ENCODE measurements at places on chromosomes 2 and 18.

DNA sequence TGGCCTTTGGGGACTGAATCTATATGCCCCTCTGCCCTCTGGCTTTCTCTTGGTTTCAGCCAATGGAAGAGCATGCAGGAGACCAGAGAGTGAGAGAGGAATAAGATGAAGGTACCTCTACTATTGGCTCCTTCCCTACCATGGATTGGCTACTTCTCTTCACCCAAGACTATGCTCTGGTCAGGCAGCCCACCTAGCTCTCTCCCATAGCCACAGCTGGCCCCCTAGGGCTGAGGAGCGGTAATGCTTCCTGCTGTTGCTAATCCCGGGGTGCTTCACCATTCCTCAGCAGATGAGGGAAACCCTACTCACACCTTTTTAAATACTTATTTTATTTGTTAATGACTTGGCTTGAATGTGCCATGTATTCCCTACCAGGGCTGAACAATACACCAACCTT is 142.4 kb downstream of the MREG start:
- no peak for DNase-seq

DNA sequence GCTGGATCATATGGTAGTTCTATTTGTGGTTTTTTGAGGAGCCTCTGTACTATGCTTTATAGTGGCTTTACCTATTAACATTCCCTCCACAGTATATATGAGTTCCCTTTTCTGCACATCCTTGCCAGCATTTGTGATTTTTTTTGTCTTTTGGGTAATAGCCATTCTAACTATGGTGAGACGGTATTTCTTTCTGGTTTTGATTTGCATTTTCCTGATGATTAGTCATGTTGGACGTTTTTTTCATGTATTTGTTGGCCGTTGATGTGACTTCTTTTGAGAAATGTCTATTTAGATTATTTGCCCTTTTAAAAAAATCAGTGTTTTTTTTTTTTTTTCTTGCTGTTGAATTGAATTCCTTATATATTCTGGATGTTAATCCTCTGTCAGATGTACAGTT is 31.1 kb downstream of the ACTR3 start:
- DNase-seq: no peak

- DNase-seq: no peak
These were observed 32.9 kb downstream of the TPRKB start for GRCh38 chr2:73704285-73704684.

DNA sequence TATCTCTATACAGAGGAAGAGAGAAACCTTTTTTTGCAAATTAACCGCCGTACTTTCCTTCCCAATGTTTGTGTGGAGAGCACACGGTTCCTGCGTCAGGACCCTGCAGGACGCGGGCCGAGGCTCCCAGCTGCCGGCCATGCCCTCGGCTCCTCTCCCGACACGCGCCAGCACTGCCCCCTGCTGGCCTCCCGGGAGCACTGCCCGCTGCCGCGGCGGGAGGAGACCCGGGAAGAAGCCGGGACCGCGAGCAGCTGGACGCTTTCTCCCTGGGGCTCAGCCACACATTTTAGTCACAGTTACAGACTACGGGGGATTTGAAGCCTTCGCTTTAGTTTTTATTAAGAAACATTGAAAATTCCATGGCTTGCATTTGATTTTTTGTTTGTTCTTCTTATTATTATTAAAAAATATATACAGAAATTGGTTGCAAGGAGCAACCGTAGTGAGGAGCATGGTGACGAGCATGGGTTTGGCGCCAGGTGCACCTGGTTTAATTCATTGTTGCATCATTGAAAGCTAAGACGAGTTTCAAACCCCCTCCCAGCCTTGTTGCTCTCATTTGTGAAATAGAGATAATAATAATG is 401.2 kb downstream of the GALR1 start:
- peak; percentile 30 for DNase-seq

DNA sequence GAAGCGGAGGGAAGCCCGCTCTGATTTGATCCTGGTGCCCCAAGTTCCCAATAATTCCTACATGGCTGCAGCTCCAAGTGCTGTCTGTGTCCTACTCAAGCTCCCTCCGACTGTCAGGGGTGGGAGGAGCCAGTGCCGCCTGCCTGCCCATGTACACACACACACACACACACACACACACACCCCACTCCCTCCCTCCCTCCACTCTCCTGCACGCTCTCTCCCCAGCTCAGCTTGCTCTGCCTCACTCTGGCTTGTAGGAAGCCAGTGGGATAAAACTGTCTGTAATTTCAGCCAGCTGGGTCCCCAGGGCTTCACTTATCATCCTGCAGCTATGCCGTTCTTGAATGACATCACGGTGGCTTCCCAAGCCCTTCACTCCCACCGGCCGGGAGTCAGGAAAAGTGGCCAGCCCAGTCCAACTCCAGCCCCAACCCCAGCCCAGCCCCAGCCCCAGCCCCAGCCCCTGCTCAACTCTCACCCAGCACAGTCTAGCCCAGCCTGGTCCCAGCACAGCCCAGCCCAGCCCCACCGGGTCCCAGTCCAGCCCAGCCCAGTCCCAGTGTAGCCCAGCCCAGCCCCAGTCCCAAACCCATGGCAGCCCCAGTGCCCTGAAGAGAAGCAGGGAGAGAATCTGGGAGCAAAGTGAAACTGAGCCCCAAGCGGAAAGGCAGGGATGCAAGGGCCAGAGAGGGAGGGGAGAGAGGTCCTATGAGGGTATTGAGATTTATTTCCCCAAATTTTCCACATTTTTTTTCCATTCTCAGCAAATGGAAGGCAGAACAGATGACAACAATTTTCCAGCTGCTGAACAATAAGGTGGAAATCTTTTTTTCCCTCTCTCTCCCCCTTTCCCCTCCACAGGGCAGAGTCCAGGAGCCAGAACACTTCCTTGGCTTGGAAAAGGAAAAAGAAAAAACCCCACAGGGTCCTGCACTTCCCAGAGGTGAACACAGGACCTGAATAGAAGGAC is 144.0 kb downstream of the TNS1 start:
- DNase-seq: no peak

DNA sequence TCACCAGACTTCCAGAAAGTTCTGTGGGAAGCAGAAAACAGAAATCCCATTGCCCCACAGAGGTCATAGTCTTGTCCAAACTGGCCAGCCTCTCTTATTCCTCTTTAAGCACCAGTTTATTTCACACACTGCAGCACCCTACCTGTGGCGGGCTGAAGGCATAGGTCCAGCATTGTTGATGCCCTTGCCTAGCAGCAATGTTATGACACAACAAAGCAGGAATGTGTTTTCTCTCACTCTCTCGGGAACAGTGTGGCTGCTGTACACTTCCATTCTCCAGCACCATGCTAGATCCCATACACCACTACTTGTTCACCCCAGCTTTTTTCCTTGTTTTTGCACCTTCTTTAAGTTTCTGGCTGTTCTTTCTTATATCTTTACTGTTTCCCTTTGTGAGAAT is 181.6 kb downstream of the DNAH6 start:
- DNase-seq: no peak

- no peak for DNase-seq
These were observed 55.3 kb upstream of the YWHAQ start for GRCh38 chr2:9686061-9686460.

DNA sequence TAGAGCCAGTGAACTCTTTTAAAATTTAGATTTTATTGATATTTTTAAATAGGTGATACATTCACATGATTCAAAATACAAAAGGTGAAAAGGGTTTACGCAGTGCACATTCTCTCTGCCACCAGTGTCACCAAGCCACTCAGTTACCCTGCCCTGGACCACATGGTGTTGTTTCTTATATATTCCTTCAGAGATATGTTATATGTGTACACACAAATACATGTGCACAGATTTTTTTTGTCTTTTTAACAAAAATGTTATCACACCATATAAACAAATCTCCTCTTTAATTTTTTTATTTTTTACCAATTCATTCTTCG is 26.2 kb downstream of the SERPINB4 start:
- no peak for DNase-seq

- DNase-seq: no peak
These were observed 14.9 kb downstream of the SLC9A4 start for GRCh38 chr2:102487761-102488462.

GRCh38 chr2:1925516-1925915 is 181.2 kb upstream of the PXDN start:
- no peak for DNase-seq

DNA sequence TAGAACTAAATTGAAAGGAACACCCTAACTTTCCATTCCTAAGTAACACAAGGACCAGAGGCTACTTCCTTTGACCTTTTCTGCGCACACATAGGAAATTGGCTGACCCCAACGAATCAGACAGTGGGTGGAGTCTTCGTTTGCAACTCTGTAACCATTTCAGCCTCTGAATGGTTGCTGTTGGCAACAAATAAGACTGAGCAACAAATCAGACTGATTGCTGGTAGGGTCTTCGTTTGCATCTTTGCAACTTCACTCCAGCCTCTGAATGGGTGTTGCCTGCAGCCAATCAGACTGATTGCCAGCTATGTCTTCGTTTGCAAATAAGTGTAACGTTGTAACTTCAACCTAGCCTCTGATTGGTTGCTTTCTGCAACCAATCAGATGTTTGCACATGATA is 34.6 kb downstream of the USP40 start:
- no peak for DNase-seq

- DNase-seq: no peak
These were observed 166.9 kb downstream of the MSH2 start for GRCh38 chr2:47569658-47570475.

- DNase-seq: no peak
These were observed 24.9 kb downstream of the CIDEA start for GRCh38 chr18:12278741-12279682.

GRCh38 chr2:8719528-8719927 is 37.7 kb downstream of the ID2 start:
- no peak for DNase-seq

- DNase-seq: no peak
These were observed 37.7 kb upstream of the SMAD2 start for GRCh38 chr18:47968006-47968676.

GRCh38 chr2:50753234-50753633 is 278.7 kb downstream of the NRXN1 start:
- no peak for DNase-seq

- DNase-seq: no peak
These were observed 116.6 kb upstream of the SMIM21 start for GRCh38 chr18:75544051-75544481.

DNA sequence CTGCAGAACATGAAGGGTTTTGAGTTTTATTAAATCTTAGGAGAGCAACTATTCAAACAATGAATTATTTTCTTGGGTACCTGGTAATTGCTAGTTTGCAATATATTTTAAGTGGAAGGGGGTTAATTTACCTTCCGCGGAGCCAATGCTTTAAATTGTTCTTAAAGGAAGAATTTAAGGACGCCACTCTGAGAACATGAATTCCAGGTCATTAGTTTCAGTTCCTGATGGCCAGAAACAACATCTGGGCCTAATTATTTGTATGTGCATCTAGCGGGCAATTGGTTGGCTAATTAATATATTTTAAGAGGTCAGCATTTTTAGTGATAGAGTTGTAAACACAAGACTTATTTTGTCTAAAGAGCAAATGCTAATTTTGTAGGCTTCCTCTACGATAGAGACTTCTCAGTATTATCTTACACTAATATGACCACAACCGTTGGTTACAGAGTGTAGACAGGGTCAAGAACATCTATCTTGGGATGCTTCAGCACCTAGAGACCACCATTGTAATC is 40.8 kb downstream of the CCBE1 start:
- no peak for DNase-seq

DNA sequence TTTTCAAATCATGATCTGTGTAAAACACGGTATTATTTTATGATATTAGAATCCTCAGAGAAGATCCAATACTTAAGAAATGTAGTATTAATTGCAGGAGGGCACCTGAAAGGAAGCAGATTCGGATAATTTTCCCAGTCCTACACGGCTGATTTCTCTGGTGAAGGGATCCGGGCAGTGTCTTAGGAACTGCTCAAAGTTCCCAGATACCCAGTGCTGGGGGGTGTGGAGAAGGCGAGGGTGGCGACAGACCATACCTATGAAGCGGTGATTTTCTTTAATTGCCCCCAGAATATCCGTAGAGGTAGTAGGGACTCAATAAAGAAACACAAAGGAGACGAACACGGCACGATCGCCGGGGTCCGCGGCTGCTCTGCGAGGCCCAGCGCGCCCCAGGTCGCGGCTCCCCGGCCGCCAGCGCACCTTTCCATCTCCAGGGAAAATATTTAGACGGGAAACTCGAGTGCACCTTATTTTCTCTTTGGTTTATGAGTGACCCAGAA is 1.4 kb upstream of the SOX11 start:
- DNase-seq: no peak

DNA sequence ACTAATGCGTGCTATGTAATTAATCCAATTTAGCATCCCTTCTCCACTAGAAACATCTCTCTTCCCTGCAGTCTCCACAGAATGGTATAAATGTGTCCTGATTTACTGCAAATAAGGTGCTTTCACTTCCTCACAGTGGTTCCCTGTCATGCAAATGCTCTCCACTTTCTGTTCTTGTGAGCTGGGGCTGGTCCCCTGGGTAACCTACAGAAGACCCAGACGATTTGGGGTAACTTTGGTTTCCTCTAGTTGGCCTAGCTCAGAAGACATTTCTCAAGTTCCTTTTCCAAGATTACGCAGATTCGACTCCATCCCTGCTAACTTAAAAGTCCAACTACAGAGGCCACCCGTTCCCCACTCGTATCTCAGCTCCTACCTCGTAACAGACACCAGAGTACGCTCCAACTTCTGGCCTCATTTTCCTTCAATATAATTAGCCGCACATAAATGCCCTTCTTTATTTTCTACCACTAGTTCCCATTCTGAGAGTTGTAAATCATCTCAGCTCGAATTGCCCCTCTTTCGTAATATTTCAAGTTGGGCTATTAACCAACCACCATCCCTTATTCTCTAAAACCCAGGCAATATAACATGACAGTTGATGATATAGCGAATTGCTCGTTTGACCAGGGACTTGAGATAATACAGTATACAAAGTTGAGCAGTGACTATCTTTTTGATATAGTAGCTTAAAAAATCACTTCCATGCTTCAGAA is 28.8 kb upstream of the NEDD4L start:
- DNase-seq: peak; percentile 43

DNA sequence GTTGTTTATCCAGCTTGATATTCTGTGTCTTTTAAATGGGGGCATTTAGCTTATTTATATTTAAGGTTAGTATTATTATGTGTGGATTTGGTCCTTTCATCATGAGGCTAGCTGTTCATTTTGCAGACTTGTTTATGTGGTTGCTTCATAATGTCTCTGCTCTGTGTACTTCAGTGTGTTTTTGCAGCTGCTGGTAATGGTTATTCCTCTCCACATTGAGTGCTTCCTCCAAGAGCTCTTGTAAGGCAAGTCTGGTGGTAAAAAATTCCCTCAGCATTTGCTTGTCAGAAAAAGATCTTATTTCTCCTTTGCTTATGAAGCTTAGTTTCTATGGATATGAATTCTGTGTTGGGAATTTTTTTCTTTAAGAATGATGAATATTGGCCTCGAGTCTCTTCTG is 47.8 kb upstream of the NT5C1B start:
- DNase-seq: no peak

GRCh38 chr18:78525366-78526111 is 454.1 kb upstream of the SALL3 start:
- DNase-seq: no peak

GRCh38 chr18:47246027-47246971 is 5.2 kb downstream of the SKOR2 start:
- no peak for DNase-seq
